ENCODE measurements at places on chromosomes 12 and 14. TPM values are rescaled to one million over a fixed set of nuclear protein-coding genes. Genes with fewer than 3 reads are reported as not detected.

INSM2 gene
- total RNA-seq: not detected

APOF gene
- not detected for total RNA-seq

MUCL1 gene
- not detected for total RNA-seq

COL2A1 gene
- total RNA-seq: not detected

MYL2 gene
- total RNA-seq: not detected

GLS2 gene
- total RNA-seq: not detected

ANG gene
- 8.4 TPM for total RNA-seq

TRHDE gene
- total RNA-seq: 32.8 TPM

Data from hair follicle dermal papilla cell (primary cell).